ENCODE measurements at places on chromosomes 4 and X. TPM values are rescaled to one million over a fixed set of nuclear protein-coding genes. Genes with fewer than 3 reads are reported as not detected.

- no peak for DNase-seq
- H3K36me3 ChIP-seq = no peaks in the 10 kb centered on the region
- H3K27me3 ChIP-seq = no peaks in the 10 kb centered on the region
- H3K4me3 ChIP-seq = no peak overlapping the region
- no peak overlapping the region for H3K27ac ChIP-seq
These were observed 221.4 kb downstream of the TACR3 start for GRCh38 chr4:103498161-103499070.

- H3K27ac ChIP-seq = no peak overlapping the region
- no peaks in the 10 kb centered on the region for H3K27me3 ChIP-seq
- H3K4me1 ChIP-seq = no peaks in the 10 kb centered on the region
- no peak overlapping the region for H3K4me3 ChIP-seq
- DNase-seq = no peak
These were observed 81.8 kb downstream of the GLUD2 start for GRCh38 chrX:121128925-121129877.

DNA sequence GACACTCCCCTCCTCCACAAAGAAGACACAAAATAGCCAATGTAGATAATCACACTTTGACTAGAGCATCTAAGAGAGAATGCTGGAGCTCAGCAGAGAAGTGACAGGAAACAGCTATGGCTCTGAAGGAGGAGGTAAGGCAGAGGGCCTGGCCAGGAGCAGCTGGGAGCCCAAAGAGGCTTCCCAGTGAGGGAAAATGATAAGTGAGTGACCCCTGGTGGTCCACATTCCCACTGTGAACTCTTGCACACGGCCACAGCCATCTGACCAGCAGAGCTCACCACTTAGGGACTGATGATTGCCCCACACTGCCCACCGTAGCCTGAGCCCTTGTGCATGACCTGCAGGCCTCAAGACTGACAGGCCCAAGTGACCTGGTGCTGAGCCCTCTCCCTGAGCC lies 162.7 kb upstream of the GALNTL6 start:
- H3K27ac ChIP-seq = no peak overlapping the region
- H3K4me3 ChIP-seq = no peak overlapping the region
- H3K27me3 ChIP-seq = no peaks in the 10 kb centered on the region
- no peaks in the 10 kb centered on the region for H3K36me3 ChIP-seq

DNA sequence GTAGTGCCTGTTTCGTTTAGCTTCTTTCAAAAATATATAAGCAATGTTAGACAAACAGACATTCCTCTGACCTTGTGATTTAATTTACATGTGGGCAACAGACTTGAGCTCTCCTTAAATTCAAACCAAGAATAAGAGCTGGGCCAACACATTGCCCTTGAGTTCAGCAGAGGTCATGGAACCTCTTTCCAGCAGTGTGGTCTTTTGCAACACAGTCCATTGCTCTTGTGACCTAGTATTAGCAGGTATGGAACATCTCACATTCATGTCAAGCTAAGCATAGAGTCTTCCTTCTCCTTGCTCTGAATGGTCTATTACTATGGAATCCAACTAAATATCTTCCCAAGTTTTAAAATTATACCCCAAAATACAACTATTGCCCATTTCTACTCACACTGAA lies 33.7 kb upstream of the MND1 start:
- no peak for DNase-seq
- no peak overlapping the region for H3K27ac ChIP-seq
- H3K27me3 ChIP-seq = no peaks in the 10 kb centered on the region
- no peaks in the 10 kb centered on the region for H3K36me3 ChIP-seq
- no peak overlapping the region for H3K4me3 ChIP-seq

DNA sequence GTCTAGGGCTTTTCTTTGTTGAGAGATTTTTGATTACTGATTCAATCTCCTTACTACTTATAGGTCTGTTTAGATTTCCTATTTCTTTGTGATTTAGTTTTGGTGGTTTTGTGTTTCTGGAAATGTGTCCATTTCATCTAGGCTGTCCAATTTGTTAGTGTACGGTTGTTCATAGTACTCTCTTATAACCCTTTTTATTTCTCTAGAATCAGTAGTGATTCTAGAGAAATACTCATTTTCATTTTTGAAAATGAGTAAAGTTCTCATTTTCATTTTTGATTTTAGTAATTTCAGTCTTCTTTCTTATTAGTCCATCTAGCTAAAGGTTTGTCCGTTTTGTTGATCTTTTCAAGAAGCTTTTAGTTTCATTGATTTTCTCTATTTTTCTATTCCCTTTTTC lies 7.5 kb downstream of the IL13RA1 start:
- no peak overlapping the region for H3K27ac ChIP-seq
- H3K27me3 ChIP-seq = no peaks in the 10 kb centered on the region
- no peak for DNase-seq
- no peaks in the 10 kb centered on the region for H3K4me1 ChIP-seq
- no peak overlapping the region for H3K4me3 ChIP-seq

DNA sequence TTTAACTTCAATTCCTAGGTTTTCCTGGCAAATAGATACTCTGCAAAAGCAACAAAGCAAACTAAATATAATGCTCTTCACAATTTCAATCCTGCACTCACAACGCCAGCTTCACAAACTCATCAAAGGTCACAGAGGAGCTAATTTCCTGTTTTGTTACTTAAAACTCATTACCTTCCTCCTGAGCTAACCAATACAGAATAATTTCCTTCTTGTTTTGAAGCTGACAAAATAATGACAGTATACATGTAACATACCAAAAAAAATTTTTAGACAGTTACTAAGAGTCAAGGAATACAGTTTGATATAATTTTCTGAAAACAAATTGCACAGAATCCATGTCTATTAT lies 17.9 kb downstream of the CNOT6L start:
- no peak overlapping the region for H3K4me3 ChIP-seq
- H3K27ac ChIP-seq = no peak overlapping the region
- H3K4me1 ChIP-seq = peaks cover 33% of the 10 kb centered on the region

GRCh38 chr4:186486172-186486571 lies 69.2 kb downstream of the MTNR1A start:
- H3K36me3 ChIP-seq = no peaks in the 10 kb centered on the region
- H3K27me3 ChIP-seq = no peaks in the 10 kb centered on the region
- no peak overlapping the region for H3K27ac ChIP-seq
- no peak for DNase-seq

DNA sequence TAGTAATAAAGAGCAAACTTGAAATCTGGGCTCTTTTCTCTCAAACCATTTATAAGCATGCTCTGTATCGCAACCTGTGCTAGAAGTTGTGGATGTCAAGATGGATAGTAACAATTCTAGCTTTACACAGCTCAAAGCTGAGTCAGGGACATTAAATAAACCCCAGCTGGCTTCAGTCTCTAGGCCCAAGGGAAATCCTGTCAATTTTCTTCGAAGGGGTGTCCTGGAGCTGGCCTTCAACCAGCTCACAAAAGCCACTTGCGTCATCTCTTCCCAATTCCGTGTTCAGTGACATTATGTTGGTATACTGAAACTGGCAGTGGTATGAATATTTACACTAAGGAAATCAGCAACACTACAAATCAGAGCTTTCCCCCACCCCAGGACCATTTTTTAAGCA lies 89.8 kb upstream of the PRKG2 start:
- no peaks in the 10 kb centered on the region for H3K27me3 ChIP-seq
- no peaks in the 10 kb centered on the region for H3K36me3 ChIP-seq
- no peaks in the 10 kb centered on the region for H3K4me1 ChIP-seq
- H3K4me3 ChIP-seq = no peak overlapping the region
- no peak overlapping the region for H3K27ac ChIP-seq

DNA sequence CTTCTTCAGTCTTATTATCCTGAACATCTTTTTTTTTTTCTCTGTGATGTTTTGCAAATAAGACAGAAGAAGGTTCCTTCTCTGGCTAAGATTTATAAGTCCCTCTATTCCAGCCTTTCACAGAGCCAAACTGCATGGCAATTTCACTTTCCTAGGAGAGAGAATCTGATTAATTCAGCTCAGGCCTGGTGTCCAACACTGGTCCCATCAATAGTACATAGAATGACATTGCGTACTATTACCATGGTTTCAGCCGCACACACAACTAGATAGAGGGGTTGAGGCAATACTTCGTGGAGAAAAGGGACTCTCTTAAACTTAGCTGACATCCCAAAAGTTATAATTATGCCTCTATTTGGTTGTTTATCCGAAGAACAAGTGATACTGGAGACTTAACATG lies 18.5 kb downstream of the DCAF8L2 start:
- H3K4me3 ChIP-seq = no peak overlapping the region
- no peak for DNase-seq
- no peaks in the 10 kb centered on the region for H3K36me3 ChIP-seq
- H3K4me1 ChIP-seq = no peaks in the 10 kb centered on the region
- H3K27ac ChIP-seq = no peak overlapping the region

- H3K4me3 ChIP-seq = no peak overlapping the region
- DNase-seq = no peak
- H3K36me3 ChIP-seq = no peaks in the 10 kb centered on the region
- H3K4me1 ChIP-seq = no peaks in the 10 kb centered on the region
- no peak overlapping the region for H3K27ac ChIP-seq
These were observed 55.2 kb downstream of the AREG start for GRCh38 chr4:74499986-74500781.

GRCh38 chr4:5921101-5921980 lies 28.5 kb upstream of the CRMP1 start:
- H3K4me1 ChIP-seq = no peaks in the 10 kb centered on the region
- H3K27me3 ChIP-seq = no peaks in the 10 kb centered on the region
- H3K27ac ChIP-seq = no peak overlapping the region
- no peaks in the 10 kb centered on the region for H3K36me3 ChIP-seq

DNA sequence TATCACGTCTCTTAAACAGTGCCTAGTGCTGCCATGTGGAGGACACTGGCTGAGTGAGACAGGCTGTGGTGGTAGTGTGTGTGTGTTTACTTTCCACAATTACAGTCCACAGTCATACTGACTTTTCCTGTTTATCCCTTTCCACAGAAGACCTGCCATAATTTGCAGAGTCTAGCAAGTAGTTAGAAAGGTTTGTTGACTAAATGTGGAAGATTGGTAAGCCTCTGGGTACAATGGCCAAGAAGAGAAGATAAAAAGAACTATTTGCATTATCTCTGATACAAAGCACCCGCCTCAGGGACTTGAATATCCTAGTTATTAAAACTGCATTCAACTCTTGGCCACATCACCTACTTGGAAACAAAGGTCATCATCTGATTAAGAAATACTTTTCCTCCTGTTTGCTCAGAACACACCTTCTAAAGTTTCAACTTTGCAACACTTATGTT lies 89.1 kb downstream of the FAM13A start:
- no peak overlapping the region for H3K4me3 ChIP-seq
- H3K27me3 ChIP-seq = no peaks in the 10 kb centered on the region
- DNase-seq = no peak
- H3K4me1 ChIP-seq = no peaks in the 10 kb centered on the region
- H3K27ac ChIP-seq = no peak overlapping the region

GRCh38 chr4:67886281-67886680 lies 2.5 kb upstream of the TMPRSS11D start:
- no peaks in the 10 kb centered on the region for H3K4me1 ChIP-seq
- H3K27me3 ChIP-seq = no peaks in the 10 kb centered on the region
- no peaks in the 10 kb centered on the region for H3K36me3 ChIP-seq

DNA sequence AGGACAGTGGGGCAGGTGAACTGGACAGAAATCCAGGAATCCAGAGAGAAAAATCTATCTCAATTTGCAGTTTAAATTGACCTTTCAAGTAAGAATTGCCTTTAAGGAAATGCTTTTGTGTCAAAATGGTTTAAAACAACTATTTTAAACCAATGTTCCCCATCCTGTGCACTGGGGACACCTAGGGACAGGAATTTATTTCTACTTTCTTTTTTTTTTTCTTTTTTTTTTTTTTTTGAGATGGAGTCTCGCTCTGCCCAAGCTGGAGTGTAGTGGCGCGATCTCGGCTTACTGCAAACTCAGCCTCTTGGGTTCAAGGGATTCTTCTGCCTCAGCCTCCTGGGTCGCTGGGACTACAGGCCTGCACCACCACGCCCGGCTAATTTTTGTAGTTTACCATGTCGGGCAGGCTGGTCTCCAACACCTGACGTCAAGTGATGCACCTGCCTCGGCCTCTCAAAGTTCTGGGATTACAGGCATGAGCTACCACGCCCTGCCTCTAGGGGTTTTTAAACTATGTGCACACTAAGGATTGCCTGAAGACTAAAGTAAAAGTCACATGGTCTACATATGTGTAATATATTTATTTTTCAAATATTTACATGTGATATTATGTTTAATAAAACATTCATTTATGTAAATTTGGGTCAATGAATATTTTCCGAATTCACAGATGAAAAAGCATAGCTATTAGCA lies 1213.4 kb downstream of the STIM2 start:
- H3K4me3 ChIP-seq = no peak overlapping the region
- H3K27ac ChIP-seq = no peak overlapping the region
- no peak for DNase-seq
- H3K27me3 ChIP-seq = no peaks in the 10 kb centered on the region
- no peaks in the 10 kb centered on the region for H3K4me1 ChIP-seq

DNA sequence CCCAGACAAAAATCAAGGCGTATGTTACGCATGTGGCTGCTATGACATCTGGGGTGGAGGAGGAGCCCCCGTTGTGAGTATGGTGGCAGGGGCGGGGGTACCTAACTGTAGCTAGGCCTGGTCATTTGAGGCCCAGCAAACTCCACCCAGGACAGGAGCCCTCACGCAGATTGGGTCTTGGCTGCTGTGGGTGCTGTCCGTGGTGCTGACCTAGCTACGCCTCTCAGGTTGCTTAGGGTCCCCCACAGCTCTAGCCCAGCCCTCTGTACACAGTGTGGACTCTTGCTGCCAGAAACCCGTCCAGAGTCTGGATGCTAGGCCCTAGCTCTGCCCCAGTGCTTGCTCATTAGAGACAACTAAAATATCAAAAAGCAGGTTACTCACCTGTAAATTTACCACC lies 146.7 kb upstream of the PSAPL1 start:
- no peaks in the 10 kb centered on the region for H3K36me3 ChIP-seq
- no peak overlapping the region for H3K4me3 ChIP-seq
- H3K27me3 ChIP-seq = no peaks in the 10 kb centered on the region
- no peaks in the 10 kb centered on the region for H3K4me1 ChIP-seq
- DNase-seq = no peak

DNA sequence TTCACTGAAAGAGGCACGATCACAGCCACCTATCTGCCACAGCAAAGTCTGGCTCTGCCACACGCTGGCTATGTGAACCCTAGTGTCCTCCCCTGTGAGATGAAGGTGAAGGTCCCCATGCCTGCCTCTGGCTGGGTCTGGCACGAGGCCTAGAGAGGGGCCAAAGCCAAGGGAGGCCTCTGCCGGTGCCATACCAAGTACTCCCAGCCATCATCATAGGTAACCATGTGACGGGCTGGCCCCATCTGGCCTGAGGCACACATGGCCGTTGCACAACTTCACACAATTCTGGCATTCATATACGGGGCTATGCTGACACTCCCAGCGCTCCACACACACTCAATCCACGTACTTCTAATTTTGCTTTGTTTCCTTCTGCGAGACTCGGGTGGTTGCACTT lies 15.3 kb downstream of the NOP14 start:
- H3K4me3 ChIP-seq = no peak overlapping the region
- peaks cover 5% of the 10 kb centered on the region for H3K36me3 ChIP-seq
- no peaks in the 10 kb centered on the region for H3K27me3 ChIP-seq
- H3K27ac ChIP-seq = no peak overlapping the region

Gene SLC10A4
- total RNA-seq = not detected

Gene CLGN
- 0.65 TPM for total RNA-seq

Gene POU3F4
- total RNA-seq = not detected

Gene ADGRG2
- total RNA-seq = 0.37 TPM

Gene PFKFB1
- total RNA-seq = 0.59 TPM

Gene PDE6B
- total RNA-seq = 1.5 TPM

Gene NEIL3
- total RNA-seq = 0.09 TPM

Gene SSX3
- not detected for total RNA-seq

Gene FGF13
- 0.35 TPM for total RNA-seq

All from pancreas (tissue), 10 donors.